ENCODE measurements at places on chromosomes 5 and 9. TPM values are rescaled to one million over a fixed set of nuclear protein-coding genes. Genes with fewer than 3 reads are reported as not detected.

DNA sequence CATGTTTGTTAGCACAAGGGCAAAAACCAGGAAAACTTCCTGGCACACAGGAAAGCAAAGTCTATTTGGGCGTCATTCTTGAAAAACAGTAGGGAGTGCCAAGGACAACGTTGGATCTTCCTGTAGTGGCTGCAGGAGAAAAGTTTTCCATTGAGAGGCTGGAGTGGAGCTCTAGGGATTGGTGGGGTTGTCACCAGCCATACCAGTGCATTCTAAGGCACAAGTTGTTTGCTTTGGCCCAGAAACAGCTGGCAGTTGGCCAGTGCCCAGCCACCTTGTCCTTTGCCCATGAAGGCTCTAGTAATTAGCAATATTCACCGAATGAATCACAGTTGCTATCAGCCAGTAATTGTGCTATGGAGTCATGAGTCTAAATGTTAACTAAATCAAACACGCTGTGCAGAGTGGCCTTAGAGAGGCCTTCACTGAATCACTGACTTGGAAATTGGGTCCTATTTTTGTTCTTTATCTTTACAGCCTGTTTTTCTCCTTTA is 26.4 kb downstream of the TNFSF15 start:
- peak; percentile 34 for DNase-seq

- DNase-seq, result no peak
Observed at GRCh38 chr9:99054581-99054980, 50.3 kb upstream of the TGFBR1 start.

- no peak for DNase-seq
Observed at GRCh38 chr9:1238407-1238806, 188.2 kb downstream of the DMRT2 start.

Gene FCN2
- total RNA-seq, result not detected

- no peak for DNase-seq
Observed at GRCh38 chr5:9207817-9208418, 338.0 kb downstream of the SEMA5A start.

- no peak for DNase-seq
Observed at GRCh38 chr9:71285191-71285656, 163.8 kb upstream of the TRPM3 start.

All from uterus (tissue), 4 donors.